DND-41 (cell line): ENCODE measurements at places on chromosomes 1 and 21.

GRCh38 chr1:205963352-205964155 lies 20.3 kb upstream of the SLC26A9 start:
- H3K4me3 ChIP-seq = no peak overlapping the region
- DNase-seq = no peak
- no peaks in the 10 kb centered on the region for H3K4me1 ChIP-seq
- no peaks in the 10 kb centered on the region for H3K36me3 ChIP-seq
- no peak overlapping the region for H3K27ac ChIP-seq

GRCh38 chr1:59445040-59445439 lies 148.1 kb downstream of the FGGY start:
- no peak overlapping the region for H3K4me3 ChIP-seq
- H3K27ac ChIP-seq = no peak overlapping the region
- H3K4me1 ChIP-seq = no peaks in the 10 kb centered on the region
- no peak for DNase-seq

DNA sequence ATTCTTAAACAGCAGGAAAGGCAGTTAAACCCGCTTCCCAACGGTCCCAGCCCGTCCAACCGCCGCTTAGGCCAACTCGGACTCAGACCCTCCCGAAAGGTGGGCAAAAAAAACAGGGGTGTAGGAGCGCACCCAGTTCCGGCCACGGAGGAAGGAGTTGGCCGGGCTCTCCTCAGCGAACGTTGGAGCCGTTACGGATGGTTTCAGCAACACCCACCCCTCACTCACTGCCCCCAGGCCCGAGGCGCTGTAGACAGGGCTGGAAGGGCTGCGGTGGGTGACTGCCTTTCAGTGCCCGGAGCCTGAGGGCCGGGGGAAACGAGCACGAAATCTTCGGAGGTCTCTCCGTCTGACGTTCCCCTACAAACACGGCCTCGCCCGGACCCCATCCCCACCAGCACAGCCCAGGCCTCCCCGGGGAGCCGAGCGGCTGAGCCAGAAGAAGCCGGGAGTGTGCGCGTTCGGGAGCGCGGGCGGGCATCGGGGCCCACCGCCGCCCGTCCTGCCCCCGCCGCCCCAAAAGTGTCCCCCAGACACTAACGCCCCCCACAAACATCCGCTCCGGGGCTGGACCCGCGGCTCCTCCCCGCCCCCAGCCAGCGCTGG lies 1.3 kb downstream of the KDM5B start:
- no peaks in the 10 kb centered on the region for H3K36me3 ChIP-seq
- peaks cover 16% of the 10 kb centered on the region for H3K4me1 ChIP-seq
- peaks cover 78% of the 10 kb centered on the region for H3K27me3 ChIP-seq
- H3K27ac ChIP-seq = no peak overlapping the region
- no peak overlapping the region for H3K4me3 ChIP-seq

DNA sequence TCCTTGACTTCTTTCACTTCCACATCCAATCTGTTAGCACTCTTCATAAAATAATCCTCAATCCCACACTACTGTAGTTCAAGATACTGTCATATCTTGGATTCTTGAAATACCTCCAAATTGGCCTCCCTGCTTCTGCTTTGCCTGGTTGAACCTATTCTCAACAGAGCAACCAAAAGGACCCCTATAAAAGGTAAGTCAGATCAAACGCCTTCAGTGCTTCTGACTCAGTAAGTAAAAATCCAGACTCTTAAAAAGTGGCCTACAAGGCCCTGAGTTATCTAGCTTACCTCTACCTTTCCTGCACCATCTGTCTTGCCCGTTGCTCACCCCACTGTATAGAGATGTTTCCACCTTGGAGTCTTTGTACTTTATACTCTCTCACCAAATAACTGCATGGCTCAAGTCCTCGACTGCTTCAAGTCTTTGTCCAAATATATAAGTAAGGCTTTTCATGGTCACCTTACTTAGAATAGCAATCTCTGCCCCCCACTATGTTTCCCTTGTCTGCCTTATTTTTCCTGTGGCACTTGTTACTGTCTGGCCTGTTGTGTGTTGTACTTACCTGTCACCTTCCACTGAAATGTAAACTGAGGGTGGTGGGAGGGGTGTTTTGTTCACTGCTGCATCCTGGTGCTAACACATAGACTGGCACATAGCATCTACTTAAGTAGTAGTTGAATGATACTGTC lies 5.1 kb upstream of the PIGV start:
- no peak overlapping the region for H3K27ac ChIP-seq
- H3K4me1 ChIP-seq = peaks cover 37% of the 10 kb centered on the region
- H3K27me3 ChIP-seq = no peaks in the 10 kb centered on the region
- H3K4me3 ChIP-seq = no peak overlapping the region
- DNase-seq = no peak

DNA sequence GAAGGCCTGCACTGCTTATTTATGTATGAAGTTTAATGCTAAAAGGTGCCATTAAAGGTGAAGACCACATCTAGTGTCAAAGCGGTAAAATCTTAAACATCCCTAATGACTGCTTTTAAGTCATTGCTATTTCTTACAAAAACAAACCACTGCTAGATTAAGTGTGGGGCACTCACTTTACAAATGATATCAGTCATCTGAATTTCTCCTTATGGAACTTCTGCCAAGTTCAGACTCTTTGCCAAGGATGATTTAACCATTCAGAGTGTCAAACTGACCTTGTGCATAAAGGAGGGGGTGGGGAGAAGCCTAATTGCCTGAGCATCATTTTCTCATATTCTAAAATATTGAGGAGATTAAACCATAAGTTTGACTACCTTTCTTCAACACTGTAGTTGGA lies 271.5 kb downstream of the TGFB2 start:
- no peak overlapping the region for H3K4me3 ChIP-seq
- no peak for DNase-seq
- no peaks in the 10 kb centered on the region for H3K36me3 ChIP-seq
- no peak overlapping the region for H3K27ac ChIP-seq

GRCh38 chr21:37263827-37264600 lies 3.1 kb downstream of the VPS26C start:
- H3K27me3 ChIP-seq = no peaks in the 10 kb centered on the region
- no peak overlapping the region for H3K4me3 ChIP-seq
- DNase-seq = no peak
- H3K36me3 ChIP-seq = peaks cover 18% of the 10 kb centered on the region

GRCh38 chr1:169595764-169596711 lies 9.8 kb upstream of the F5 start:
- H3K36me3 ChIP-seq = no peaks in the 10 kb centered on the region
- peak; percentile 49 for DNase-seq
- peaks cover 3% of the 10 kb centered on the region; the same call in 1 of the 2 replicates for H3K4me1 ChIP-seq
- no peak overlapping the region for H3K4me3 ChIP-seq
